ENCODE measurements at places on chromosomes 13 and 19.

DNA sequence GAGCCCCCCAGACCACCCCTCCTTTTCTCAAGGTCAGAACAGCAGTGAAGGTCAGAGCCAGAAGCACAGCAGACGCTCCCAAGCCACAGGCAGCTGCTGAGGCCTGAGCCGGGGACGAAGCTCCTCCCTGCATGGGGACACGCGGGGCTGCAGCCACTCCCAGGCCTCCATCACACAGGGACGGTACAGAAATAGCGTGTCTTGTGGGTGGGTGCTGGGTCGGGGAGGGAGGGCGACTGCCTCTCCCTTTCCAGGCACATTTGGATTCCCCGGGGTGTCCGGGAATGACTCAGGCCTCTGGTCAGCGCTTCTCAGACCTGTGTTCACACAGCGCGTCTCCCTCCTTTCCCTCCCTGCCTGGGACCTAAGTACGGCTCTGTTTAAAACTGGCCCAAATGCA, 33.2 kb downstream of the RASA3 start:
- no peak for DNase-seq

- no peak for DNase-seq
These were observed 19.8 kb downstream of the COL4A1 start for GRCh38 chr13:110286833-110287819.

DNA sequence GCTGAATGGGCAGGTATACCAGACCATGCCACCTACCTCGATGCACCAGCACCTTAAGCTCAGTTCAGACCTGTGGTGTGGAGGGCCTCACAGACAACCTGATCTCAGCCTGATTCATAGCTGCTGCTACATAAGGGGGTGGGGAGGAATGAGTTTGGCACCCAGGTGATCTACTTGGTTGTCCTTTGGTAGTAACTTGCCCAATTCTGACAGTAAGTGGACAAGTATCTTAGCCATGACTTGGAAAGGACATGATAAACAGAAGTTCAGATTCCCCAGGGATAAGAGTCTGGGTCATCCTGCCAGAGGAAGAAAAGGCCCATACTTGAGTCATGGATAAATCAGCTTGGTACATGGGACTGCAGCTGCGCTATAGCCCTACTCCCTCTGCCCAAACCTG, 28.4 kb upstream of the SOHLH2 start:
- DNase-seq = no peak

DNA sequence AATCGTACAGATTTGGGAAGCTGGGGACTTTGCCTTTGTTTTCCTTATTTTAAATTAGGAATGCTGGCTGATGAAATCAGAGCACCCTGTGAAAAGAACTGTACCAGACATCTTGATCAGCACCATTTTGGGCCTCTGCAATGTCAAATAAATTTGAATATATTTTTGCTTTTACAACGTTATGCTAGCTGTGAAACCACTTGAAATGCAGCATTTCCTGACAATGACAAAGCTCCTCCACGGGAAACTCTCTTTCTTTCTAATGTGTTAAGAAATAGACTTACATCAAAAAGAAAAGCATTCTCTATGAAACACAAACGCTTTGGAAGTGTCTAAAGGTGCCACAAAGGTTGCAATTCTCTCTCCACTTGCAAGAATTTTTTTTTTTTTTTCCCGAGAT, 47.1 kb upstream of the MAP3K10 start:
- DNase-seq = no peak

DNA sequence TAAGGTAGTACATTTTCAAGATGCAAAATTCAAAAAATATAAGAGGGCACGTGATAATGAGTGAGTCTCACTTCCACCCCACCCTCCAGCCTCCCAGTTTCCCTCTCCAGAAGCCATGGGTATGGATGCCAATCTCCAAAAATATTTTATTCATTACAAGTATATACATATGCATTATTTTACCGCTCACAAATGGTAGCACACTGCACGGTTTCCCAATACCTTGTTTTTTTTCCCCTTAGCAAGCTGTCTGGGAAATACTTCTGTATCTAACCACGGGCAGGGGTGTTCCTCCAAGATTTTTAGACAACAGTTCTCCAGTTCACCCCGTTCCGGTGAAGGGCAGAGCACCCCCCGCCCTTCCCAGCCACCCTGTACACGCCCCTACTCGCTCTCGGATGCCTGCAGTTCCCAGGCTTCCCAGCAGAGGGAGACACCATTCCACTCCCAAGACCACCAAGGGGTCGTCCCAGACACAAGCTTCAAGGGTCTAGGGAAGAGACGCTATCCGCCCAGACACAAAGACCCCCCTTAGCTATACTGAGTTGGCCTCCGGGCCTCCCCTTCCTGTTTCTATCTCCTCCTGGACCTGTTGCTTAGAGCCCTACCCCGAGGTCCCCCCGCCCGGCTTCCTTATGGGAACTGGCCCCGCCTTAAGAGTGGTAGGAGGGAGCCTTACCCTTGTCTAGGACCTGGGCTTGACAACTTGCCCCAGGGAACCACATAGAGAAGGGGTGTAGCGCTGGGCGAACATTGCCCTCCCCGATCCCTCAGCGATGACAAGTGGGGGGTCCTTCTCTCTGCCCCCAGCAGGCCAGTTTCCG, 1.1 kb upstream of the FXYD3 start:
- peak; percentile 60 for DNase-seq

DNA sequence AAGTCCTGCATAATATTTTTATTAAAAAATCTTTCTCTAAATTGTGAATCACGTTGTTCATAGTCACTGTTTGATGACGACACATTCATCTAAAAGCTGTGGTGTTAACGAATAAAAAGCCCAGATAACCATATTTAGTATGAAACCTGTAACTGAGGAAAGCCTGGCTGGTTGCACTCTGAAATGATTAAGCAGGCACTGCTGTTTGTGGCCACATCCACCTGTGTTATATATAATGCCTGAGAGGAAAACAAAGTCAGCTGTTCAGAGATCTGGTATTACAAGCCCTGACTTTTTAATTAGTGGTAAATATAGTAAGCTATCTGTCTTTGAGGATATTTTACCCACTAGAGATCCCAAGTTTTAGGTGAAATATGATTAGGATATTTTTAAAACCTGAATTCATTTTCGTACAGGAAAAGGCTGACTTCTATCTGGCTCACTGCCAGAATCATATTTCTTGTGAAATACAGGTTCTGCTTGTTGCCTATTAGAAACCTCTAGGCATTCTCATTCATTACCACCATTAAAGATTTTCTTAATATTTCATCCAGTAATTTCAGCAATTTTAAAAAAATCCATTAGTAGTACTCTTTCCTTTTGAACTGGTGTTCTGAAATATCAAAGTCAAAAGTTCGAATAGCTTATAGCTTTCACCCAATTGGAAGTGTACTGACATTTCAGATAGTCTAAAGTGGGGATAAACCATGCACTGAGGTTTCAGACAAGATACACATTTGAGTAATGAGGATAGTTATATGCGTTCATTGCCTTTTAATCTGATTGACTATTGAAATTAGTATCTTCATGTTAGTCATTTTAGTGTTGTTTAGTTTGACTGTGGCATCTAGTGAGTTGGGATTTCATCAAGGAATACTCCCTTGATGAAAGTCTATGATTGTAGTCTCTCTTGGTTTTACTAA, 79.7 kb downstream of the LMO7 start:
- DNase-seq = no peak

DNA sequence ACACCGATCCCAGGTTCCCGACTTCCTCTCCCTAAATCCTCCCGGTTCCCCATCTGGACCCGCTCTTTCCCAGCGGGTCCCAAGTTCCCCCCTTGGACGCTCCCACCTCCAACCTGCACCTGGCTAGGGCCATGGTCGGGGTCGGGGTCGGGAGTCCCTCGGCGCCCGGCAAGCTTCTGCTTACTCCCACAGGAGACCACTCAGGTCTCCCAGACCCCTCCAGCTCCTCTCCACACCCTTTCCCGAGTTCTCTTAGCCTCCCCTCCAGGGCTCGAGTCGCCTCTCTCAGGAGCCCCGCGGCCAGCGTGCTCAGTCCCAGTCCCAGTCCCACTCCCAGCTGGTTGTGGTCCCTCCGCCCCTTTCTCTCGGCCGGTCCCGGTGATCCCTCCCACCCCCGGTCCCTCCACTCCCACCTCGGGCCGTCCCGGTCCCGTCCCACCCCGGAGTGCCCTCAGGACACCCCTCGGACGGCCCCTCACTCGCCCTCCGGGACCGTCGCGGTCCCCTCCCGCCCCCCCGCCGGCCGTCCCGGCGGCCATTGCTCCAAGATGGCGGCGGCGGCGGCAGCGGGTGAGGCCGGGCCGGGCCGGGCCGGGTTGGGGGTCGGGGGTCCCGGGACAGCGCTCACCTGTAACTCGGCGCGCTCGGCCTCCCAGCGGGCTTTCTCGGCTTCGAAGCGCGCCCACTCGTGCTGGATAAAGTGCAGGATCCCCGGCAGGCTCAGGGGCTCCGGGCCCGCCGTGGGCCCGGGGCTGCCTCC, at the start of gene FKRP:
FKRP (plus strand) TSS at position 537 of the 760 bp plus-strand sequence. CDS start 9,394 bp downstream, outside the sequence.
- DNase-seq = peak; percentile 38

GRCh38 chr13:93416736-93417355, 190.2 kb downstream of the GPC6 start:
- no peak for DNase-seq

DNA sequence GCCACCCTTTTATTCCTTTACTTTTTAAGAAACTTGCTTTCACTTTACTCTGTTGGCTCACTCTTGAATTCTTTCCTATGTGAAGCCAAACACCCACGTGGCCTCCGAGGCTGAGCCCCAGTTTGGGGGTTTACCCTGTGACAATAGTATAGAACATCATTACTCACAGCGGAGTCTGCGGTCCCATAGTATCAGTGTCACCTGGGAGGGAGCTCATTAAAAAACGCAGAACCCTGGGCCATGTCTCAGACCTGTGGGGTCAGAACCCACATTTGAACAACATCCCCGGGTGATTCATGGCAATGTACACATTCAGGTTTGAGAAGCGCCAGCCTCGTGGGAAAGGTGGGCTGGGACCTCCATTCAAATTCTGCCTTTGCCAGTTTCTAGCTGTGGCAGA, 36.0 kb upstream of the UBL3 start:
- DNase-seq = no peak

- no peak for DNase-seq
These were observed 21.7 kb upstream of the TFDP1 start for GRCh38 chr13:113562844-113563243.

- no peak for DNase-seq
These were observed 222.4 kb upstream of the PCDH17 start for GRCh38 chr13:57409121-57409520.

GRCh38 chr13:19156013-19156825, 25.4 kb downstream of the TUBA3C start:
- no peak for DNase-seq

GRCh38 chr19:9674663-9675357, at the start of gene ZNF562:
TSS of gene ZNF562 (minus strand) at chr19:9675100. CDS start at chr19:9660744, 14,356 bp downstream.
- DNase-seq = peak; percentile 64

DNA sequence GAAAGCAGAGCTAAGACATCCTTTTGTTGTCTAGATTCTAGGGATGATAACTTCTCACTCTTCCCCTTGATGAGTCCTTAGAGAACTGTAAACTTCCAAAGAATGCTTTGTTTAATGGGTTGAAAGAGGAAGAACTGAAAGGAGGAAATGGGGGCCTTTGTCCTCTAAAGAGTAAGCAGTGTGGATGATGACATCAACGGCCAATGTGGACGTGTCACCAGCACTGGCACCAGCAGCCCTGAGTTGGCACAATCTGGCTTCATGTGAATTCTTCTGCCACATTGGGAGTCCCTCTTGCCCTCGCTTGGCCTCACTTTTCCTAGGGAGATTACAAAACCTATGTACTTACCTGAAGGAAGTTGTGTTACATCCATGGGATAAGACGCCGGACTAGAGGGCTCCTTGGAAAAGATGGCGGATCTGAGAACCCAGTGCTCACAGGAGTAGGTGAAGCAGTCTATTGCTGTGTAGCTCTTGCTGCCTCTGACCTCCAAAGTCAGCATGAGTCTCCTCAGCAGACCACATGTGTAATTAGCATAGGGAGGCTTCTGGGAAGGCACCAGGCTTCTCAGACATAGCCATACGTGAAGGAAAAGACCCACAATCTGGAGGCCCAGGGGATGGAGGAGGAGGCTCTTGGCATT, 62.8 kb downstream of the RGCC start:
- no peak for DNase-seq

- DNase-seq = no peak
These were observed 166.4 kb downstream of the MYO16 start for GRCh38 chr13:108795841-108796240.

GRCh38 chr13:77699059-77699680, 1.7 kb downstream of the SLAIN1 start:
- DNase-seq = no peak

GRCh38 chr13:96297360-96297759, 207.5 kb downstream of the HS6ST3 start:
- DNase-seq = no peak

GRCh38 chr13:105442949-105443699, 1092.3 kb downstream of the EFNB2 start:
- no peak for DNase-seq

GRCh38 chr13:30463787-30464495, 1.8 kb downstream of the HMGB1 start:
- DNase-seq = peak; percentile 42

- no peak for DNase-seq
These were observed 183.0 kb downstream of the STK24 start for GRCh38 chr13:98393873-98394272.

GRCh38 chr13:22758245-22758644, 422.5 kb upstream of the SGCG start:
- no peak for DNase-seq

- DNase-seq = no peak
These were observed 56.2 kb upstream of the AKAP11 start for GRCh38 chr13:42215578-42216421.

- no peak for DNase-seq
These were observed 7.9 kb downstream of the MLLT1 start for GRCh38 chr19:6271721-6272410.

GRCh38 chr19:18438331-18439024, 545 bp upstream of the ISYNA1 start:
- DNase-seq = no peak

- no peak for DNase-seq
These were observed 62.0 kb downstream of the ABCC4 start for GRCh38 chr13:95239283-95239682.

DNA sequence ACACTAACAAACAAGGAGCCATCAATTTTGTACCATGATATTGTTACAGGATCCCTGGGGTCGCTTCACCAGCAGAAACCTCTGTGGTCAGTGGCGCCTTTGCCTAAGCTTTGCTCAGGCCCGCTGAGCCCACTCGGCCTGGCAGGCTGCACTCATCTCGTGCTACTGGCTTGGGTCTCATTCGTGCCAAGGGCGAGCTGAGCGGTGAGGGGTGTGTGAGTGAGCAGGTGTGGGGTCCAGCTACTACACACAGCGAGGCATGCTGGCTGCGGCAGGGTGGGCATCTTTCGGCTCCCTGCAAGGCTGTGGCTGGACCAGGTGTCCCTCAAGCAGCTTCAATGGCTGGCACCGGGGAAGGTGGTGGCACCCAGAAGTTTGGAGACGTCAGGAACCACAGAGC, 19.1 kb downstream of the CPB2 start:
- DNase-seq = no peak

DNA sequence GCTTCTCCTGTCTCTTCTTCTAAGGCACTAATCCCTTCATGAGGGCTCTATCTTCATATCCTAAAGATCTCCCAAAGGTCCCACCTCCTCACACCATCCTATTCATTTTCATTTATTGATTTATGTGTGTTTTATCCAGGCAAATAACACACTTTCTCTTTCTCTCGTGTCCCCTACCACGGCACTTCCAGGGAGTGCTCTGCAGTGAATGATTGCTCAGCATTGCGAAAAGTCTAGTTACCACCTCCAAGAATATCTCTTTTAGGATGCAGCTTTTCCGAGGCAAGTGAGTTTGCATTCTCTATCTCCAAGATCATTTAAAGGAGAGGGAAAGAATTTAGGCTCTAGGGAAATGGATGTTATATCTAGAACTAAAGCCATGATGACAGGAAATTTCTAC, 101.7 kb downstream of the MIPEP start:
- no peak for DNase-seq
